RWPE2 (cell line): ENCODE measurements at places on chromosomes 5 and 9.
A peak's percentile ranks its signal among the peaks of the same experiment; 100 is the strongest.

- no peak for DNase-seq
Observed at GRCh38 chr9:106502930-106503329, 360.0 kb upstream of the ZNF462 start.

DNA sequence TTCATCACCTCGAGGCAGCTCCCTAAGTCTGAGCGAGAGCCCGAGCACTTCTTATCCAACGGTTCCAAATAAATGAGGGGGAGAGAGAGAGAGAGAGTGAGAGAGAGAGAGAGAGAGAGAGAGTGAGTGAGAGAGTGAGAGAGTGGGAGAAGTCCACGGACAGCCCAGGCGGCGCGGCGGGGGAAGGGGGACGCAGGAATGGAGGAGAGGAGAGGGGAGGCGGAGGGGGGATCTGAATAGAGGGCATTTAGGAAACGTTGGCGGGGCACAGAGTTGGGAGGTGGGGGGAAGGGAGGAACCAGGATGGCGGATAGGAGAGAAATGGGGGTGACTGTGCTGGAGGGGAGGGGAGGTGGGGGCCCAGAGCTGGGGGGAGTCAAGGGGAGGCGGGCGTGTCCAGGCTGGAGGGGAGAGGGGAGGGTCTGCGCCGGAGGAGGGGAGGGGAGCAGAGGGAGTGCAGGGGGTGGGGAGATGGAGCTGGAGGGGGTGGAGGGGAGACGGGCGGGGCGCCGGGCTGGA lies 398 bp upstream of the BASP1 start:
- DNase-seq, result peak; percentile 73

DNA sequence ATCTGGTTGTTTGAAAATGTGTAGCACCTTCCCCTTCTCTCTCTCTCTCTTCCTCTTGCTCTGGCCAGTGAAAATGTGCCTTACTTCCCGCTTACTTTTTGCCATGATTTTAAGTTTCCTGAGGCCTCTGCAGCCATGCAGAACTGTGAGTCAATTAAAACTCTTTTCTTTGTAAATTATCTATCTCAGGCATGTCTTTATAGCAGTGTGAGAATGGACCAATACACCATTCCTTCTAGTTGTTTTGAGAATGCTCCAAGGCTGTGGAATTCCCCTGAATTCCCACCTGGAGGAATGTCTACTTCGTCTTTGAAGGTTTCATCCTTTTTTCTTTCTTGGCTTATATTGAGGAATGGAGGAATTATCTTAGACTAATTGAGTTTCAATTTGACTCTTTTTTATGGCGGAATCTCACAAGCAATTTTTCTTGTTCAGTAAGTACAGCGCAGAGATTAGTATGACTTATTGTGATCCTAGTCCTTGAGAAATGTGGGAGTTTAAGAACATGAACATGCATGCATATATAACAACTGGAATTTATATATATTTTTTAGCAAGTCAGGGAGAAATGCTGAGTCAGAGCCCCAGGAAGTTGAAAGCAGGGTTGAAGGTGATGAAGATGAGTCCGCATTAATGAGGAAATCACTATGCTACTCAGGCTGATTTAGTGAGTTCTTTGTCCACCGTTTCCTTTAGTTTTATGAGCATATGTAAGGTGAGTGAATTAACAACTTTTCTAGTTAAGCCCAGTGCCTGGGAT lies 488.1 kb upstream of the ADAMTS16 start:
- no peak for DNase-seq

- DNase-seq, result no peak
Observed at GRCh38 chr5:176542596-176543427, 5.6 kb upstream of the RNF44 start.

- DNase-seq, result no peak
Observed at GRCh38 chr9:36948051-36948450, 86.0 kb downstream of the PAX5 start.

GRCh38 chr5:109350537-109351270 lies 59.1 kb downstream of the PJA2 start:
- DNase-seq, result no peak
